ENCODE measurements at places on chromosomes 16 and 17. TPM values are rescaled to one million over a fixed set of nuclear protein-coding genes. Genes with fewer than 3 reads are reported as not detected.

Gene FBXW10
- total RNA-seq, result 0.07 TPM

Gene KRTAP4-4
- total RNA-seq, result not detected

Gene KRTAP9-2
- total RNA-seq, result not detected

Gene LITAFD
- total RNA-seq, result not detected

Gene COPZ2
- 11.7 TPM for total RNA-seq

Gene DRC7
- total RNA-seq, result not detected

Gene DBNDD1
- total RNA-seq, result 0.70 TPM

Gene ADAM11
- total RNA-seq, result 0.56 TPM

DNA sequence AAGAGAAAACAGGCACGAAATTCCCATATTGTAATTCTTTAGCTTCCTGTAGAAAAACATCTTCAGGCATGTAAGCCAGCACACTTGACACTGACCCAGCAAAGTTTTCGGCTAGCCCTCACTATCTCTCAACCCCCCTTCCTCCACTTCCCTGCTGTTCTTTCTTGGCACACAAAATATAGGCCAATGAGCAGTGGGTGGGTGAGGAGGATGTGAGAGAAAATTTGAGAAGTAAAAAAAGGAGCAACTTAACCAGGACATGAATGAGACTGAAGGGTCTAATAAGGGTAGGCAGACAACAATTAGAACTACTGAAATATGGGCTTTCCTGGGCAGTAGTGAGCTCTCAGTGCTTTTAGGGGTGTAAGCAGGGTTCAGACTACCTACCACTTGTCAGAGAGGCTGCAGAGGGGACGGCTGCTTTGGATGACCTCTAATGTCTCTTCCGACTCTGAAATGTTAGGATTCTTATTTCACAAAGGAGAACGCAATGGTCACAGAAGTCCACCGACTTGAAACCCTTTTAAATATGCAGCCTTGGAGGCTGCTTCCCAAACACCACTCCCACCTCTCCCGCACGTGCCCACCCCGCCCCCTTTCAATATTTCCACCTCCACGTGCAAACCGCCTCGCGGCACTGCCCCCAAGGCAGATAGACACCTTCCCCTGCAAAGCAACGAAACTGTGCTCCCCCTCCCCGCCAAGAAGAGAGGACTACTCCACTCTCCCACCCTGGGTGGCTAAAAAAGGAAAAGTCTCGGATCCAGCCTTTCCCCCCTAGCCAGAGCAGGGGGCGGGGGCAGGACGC lies 889 bp downstream of the MBTD1 start:
- peak overlapping the region; percentile 45 for H3K27ac ChIP-seq
- peaks cover 5% of the 10 kb centered on the region for H3K36me3 ChIP-seq
- peaks cover 69% of the 10 kb centered on the region for H3K4me1 ChIP-seq
- peak overlapping the region; percentile 86 for H3K4me3 ChIP-seq

DNA sequence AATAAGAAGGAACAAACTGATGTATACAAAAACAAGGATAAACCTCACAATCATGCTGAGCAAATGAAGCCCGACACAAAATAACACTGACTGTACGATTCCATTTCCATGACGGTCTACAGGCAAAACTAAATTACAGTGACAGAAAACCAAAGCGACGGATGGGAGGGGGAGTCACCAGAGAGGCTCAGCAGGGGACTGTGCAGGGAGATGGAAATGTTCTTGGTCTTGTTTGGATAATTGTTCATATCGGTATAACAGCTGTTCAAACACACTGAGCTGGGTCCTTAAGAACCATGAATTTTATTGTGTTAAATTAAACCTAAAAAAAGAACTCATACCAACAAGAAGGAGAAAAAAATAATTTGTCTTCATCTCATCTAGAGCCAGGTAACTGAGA lies 97.8 kb downstream of the NXN start:
- no peaks in the 10 kb centered on the region for H3K36me3 ChIP-seq
- no peak for DNase-seq
- H3K4me3 ChIP-seq, result no peak overlapping the region
- peaks cover 12% of the 10 kb centered on the region for H3K4me1 ChIP-seq
- H3K27ac ChIP-seq, result no peak overlapping the region
- H3K27me3 ChIP-seq, result peaks cover 16% of the 10 kb centered on the region

DNA sequence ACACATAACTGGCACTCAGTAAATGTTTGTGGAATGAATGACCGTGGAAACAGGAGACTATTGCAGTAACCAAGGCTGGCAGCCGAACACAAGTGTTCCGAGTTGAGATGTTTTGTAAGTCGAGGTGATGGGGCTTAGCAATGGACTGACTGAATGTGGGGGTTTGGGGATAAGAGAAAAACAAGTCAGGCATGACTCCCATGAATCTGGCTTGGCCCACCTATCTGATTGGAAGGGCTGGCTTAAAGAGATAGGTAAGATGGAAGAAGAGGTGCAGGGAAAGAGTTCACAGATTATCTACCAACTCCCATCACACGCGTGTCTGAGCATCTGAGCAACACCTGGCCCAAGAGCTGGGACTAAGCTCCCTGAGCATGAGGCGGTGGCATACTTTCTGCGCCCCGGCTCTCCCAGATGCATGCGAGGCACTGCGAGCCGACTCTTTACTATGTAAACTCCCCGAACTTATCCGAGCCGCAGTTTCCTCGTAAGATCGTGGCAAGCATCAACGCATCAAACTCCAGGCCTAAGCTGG lies 539 bp downstream of the IFT20 start:
- peak overlapping the region; percentile 90 for H3K4me3 ChIP-seq
- peaks cover 38% of the 10 kb centered on the region for H3K4me1 ChIP-seq
- no peak for DNase-seq
- H3K36me3 ChIP-seq, result no peaks in the 10 kb centered on the region
- peak overlapping the region; percentile 6 for H3K27ac ChIP-seq

DNA sequence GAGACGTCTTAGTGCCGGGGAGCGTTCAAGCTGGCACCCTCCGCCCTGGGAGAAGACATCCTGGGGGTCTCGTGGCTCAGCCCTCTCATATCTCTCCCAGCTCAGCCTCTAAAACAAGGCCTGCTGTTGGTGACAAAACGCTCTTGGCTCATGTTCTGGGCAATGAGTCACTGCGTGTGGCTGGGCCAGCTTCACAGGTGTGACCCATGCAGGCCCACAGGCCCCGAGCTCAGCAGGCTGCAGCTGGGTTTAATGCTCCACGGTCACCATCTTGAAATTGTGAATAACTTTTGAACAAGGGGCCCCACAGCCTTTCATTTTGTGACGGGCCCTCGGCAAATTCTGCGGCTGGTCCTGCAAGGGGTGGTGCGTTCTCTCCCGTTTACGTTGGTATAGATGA lies 22.4 kb downstream of the GAA start:
- no peaks in the 10 kb centered on the region for H3K4me1 ChIP-seq
- peaks cover 3% of the 10 kb centered on the region for H3K27me3 ChIP-seq
- H3K4me3 ChIP-seq, result no peak overlapping the region
- DNase-seq, result no peak
- H3K36me3 ChIP-seq, result no peaks in the 10 kb centered on the region

GRCh38 chr17:57565176-57565575 lies 179.9 kb downstream of the CCDC182 start:
- no peak overlapping the region for H3K27ac ChIP-seq
- no peak overlapping the region for H3K4me3 ChIP-seq
- H3K36me3 ChIP-seq, result no peaks in the 10 kb centered on the region
- H3K4me1 ChIP-seq, result peaks cover 4% of the 10 kb centered on the region
- no peak for DNase-seq

DNA sequence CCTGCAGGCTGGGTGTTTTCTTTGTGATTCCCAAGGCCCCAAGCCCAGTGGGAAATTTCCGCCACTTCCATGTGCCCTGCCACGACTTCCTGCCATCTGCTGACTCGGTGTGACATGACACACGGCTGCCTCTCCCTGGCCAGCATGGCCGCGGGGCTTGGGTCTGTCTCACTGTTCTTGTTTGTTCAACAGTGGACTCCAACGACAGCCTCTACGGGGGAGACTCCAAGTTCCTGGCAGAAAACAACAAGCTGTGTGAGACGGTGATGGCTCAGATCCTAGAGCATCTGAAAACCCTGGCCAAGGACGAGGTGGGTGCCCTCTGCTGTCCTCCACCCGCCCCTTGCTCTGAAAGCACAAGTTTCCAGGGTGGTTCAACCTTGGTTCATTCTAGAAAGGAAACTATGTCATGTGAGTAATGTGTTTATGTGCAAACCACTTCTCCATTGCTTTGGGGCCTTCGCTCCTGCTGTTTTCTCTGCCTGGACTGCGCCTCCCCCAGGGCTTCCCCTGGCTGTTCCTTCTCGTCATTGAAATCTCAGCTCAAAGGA lies 26.8 kb downstream of the KNOP1 start:
- no peaks in the 10 kb centered on the region for H3K36me3 ChIP-seq
- peaks cover 23% of the 10 kb centered on the region for H3K4me1 ChIP-seq
- no peak for DNase-seq
- H3K27me3 ChIP-seq, result no peaks in the 10 kb centered on the region
- H3K27ac ChIP-seq, result no peak overlapping the region

DNA sequence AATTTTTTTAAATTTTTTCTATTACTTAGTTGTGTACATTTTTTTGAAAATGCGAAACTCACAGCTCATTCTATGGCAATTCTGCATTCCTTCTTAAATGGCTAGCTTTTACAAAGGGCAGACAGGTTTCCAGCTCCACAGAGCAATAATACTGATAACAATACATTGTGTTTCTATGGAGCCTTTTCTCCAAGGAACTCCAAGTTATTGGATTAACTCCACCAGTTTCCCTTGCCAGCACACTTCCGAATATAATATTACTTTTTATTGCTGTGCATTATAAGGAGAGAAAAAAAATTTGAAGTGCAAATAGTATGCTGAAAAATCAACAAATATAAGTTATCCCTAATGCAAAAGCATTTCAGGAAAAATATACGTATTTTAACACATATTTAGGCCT lies 127.5 kb upstream of the PSMD7 start:
- no peaks in the 10 kb centered on the region for H3K4me1 ChIP-seq
- H3K4me3 ChIP-seq, result no peak overlapping the region
- no peaks in the 10 kb centered on the region for H3K36me3 ChIP-seq
- no peak for DNase-seq
- no peak overlapping the region for H3K27ac ChIP-seq

GRCh38 chr17:11331547-11332513 lies 90.8 kb downstream of the SHISA6 start:
- DNase-seq, result no peak
- H3K27me3 ChIP-seq, result no peaks in the 10 kb centered on the region
- no peaks in the 10 kb centered on the region for H3K4me1 ChIP-seq
- no peaks in the 10 kb centered on the region for H3K36me3 ChIP-seq
- H3K27ac ChIP-seq, result no peak overlapping the region

- no peak overlapping the region for H3K4me3 ChIP-seq
- peak overlapping the region; percentile 29 for H3K27ac ChIP-seq
- H3K36me3 ChIP-seq, result peaks cover 35% of the 10 kb centered on the region
Measured at GRCh38 chr16:8908810-8909468, 26.8 kb downstream of the LITAFD start.

DNA sequence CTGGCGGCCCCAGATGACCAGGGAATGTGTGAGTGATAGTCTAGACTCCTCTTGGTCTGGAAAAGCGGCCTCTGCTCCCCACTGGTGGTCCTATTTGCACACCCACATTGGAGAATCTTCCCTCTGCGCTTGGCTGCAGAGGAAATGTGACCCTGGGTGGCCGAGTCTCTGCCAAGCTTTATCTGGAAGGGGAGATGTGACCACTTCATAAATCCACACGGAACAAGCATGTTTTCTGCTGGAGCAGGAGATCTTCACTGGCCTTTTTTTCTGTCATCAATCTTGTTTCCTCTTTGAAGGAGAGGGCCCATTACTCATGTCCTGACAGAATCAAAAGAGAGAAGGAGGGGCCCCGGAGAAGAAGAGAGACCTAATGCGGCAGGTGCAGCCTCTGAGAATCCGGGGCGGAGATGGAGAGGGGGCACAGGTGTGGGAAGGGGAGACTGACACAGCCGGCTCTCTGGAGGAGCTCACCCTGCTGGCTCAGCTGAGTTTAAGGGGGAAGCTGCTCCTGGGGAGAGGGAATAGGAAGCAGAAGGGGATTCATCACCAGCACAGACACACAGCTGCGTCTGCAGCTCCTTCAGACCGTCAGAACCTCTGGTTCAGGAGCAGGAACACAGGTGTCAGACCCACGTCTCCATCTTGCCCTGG lies 116.3 kb downstream of the SOX9 start:
- no peaks in the 10 kb centered on the region for H3K4me1 ChIP-seq
- H3K36me3 ChIP-seq, result no peaks in the 10 kb centered on the region
- DNase-seq, result no peak
- no peak overlapping the region for H3K4me3 ChIP-seq
- no peaks in the 10 kb centered on the region for H3K27me3 ChIP-seq

- peaks cover 62% of the 10 kb centered on the region for H3K27me3 ChIP-seq
- H3K4me3 ChIP-seq, result no peak overlapping the region
- H3K36me3 ChIP-seq, result no peaks in the 10 kb centered on the region
Measured at GRCh38 chr17:36152639-36153120, 23.8 kb downstream of the TBC1D3B start.

GRCh38 chr17:6994118-6994598 lies 1.7 kb upstream of the ALOX12 start:
- no peaks in the 10 kb centered on the region for H3K27me3 ChIP-seq
- H3K36me3 ChIP-seq, result peaks cover 8% of the 10 kb centered on the region
- H3K4me3 ChIP-seq, result no peak overlapping the region
- DNase-seq, result no peak
- no peak overlapping the region for H3K27ac ChIP-seq

DNA sequence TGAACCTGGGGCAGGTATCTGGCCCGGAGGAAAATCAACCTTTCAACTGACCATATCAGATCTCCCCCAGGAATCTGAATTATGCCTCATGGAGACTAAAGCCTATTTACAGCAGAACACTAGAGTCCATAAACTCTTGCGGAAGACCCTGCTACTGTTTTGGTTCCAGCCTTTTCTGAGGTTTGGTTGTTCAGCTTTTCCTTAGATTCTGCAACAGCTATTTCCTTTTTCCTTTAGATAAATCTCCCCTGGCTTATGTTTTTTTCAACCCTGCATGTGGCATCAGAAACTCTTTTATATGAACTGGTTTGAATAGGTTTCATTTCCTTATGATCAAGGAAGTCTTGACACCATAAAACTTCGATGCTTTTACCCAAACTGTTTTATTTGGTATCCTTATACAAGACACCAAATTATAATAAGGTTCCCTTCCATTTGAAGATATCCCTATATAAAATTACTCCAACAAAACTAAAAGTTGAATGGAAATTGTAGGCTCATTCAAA lies 13.1 kb downstream of the SPOP start:
- DNase-seq, result no peak
- H3K36me3 ChIP-seq, result no peaks in the 10 kb centered on the region
- H3K27me3 ChIP-seq, result no peaks in the 10 kb centered on the region
- H3K27ac ChIP-seq, result no peak overlapping the region
- H3K4me1 ChIP-seq, result peaks cover 45% of the 10 kb centered on the region

All from activated T-cell treated with anti-CD3 and anti-CD28 coated beads, Interleukin-2, amount 50 U/mL, for 72 hours (primary cell).